Activated T-helper 2 cell treated with anti-CD3 and anti-CD28 coated beads, Interferon-gamma antibody, Interleukin-2, Interleukin-4, amounts not matched to agents 10 μg/mL and 5 μg/mL and 100 μg/mL, durations not matched to agents 14 hours and 24 hours and 36 hours (primary cell): ENCODE measurements at places on chromosomes 7 and 10. TPM values are rescaled to one million over a fixed set of nuclear protein-coding genes. Genes with fewer than 3 reads are reported as not detected.

GRCh38 chr10:115001506-115002381, 63.7 kb downstream of the TRUB1 start:
- DNase-seq, result no peak

DNA sequence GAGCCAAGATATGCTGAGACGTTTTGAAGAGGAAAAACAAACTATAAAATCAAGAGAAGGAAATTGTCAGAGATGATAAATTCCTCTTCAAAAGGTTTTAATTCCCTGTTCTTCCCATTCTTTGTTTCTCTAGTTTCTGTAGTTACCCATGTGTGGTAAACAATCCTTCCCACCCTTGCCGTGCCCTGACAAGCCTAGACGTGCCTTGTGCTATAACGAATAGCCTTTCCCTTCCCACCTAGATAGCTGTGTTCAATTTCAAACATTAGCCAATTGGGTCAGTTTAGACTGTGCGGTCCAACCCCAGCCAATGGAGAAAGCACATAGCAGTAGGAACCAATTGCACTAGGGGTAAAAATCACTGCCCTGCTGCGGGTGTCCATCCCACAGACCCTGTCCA, 138.1 kb downstream of the RALA start:
- DNase-seq, result no peak

- DNase-seq, result no peak
Measured at GRCh38 chr10:14673189-14673861, 101.4 kb downstream of the FAM107B start.

DNA sequence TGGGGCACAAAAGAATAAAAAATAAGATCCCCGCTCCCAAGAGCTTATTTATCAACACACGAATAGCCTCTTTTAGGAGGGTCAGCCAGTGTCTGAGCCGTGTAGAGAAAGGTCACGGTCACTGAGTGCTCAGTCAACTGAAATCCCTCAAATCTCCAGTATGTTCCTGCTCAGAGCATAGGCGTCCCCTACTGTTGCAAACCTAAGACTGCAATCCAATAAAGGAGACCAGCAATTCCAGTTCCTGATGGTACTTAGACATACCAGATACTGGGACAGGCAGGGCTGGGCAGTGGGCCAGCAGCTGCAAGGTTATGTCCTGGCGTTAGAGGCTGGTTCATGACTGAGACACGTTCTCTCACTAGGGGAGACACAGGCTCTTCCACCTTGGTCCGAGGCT, 93.6 kb downstream of the CACNB2 start:
- DNase-seq, result no peak

DNA sequence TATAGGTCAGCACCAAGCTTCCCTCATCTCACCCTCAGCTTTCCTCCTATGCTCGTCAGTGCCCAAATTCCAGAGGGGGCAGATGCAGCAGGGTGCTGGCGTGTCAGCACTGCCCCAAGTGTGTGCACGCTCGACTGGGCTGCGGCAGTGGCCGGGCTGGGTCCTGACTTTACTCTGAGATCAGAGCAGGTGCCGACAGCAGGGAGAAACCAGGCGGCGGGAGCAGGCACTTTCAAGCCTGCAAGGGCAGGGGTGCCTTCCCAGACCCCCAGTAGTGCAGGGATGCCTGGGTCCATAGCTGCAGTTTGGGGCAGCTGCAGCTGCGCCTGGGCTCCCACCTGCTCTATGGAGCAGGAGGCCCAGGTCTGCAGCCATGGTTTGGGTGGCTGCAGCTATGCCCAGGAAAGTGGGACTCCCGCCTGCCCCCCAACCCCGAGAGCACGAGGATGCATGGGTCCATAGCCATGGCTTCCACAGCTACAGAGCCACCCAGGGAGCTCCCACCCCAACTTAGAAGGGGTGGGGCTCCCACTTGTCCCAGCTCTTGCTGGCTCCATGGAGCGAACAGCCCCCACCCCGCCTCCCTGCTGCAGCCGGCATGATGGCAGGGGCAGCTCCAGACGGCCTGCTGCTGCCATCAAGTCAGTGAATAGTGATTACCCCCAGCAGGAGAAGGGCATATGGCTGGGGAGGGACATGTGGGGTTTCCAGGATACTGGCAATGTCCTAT, 199.2 kb upstream of the KMT2E start:
- no peak for DNase-seq

DNA sequence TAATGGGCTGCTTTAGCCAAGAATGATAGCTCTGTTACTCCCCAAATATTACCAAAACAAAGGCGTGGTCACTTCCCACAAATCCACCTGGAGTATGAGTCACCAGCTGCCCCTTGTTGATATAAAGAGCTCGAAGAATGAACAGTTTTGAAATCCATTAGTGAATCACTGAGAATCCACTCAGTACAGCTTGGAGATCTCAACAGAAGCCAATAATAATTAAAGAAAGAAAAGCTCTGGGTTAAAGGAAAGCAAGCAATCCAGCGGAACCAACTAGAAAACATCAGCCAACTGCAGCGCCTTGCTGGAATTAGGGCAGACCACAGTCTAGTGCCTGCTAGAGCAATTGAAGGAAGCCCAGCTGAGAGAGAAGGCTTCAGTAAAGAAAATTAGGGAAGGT, 576.0 kb upstream of the C7orf33 start:
- DNase-seq, result no peak

DNA sequence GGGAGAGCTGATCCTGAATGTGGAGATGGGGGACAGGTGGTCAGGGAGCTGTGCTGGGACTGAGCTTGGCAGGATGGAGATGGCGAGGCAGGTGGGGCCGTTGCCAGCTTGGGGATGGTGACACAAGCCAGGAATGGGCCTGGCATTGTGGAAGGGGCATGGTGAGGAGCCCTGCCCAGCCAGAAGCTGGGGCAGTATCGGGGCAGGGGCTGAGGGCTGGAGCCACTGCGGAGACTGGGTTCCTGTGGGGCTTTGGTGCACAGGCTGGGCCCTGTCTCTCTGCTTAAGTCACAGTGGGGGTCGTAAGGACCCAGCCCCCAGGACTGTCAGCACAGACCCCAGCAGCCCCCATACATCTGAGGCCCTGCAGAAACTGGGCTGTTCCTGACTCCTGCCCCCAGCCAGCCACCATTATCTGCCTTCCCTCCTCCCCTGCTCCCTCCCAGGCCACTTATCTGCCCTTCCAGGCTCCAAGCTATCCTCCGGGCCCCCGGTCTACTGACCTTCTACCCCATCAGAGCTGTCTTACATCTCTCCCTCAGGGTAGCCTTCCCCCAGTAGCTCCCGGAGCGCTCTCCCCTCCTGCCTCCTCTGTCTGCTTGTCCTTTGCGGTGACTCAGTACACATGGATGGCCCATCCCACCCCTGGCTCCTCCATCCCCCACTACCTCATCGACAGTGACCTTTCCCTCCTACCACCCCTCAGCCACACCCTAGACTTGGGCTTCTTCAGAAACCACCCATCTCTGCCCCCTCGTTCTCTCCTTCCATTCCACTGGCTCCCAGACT, 44.2 kb downstream of the PPIF start:
- no peak for DNase-seq

DNA sequence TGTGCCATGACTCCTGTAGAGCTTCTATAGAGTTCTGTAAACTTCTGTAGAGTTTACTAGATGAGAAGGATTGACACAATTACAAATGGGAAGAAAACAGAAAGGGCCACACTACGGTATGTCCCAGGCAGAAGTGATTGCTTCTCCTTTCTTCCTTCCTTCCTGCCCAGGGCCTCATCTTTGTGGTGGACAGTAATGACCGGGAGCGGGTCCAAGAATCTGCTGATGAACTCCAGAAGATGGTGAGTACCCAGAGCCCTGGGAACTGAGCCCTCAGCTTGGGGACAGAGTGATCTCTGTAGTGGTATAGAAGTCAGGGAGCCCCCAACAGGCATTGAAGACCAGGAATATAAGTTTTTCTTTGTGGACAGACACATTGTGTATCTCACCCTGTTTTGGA, 1.7 kb downstream of the ARF5 start:
- DNase-seq, result no peak

GRCh38 chr7:11576310-11576709, 255.7 kb downstream of the THSD7A start:
- DNase-seq, result no peak

DNA sequence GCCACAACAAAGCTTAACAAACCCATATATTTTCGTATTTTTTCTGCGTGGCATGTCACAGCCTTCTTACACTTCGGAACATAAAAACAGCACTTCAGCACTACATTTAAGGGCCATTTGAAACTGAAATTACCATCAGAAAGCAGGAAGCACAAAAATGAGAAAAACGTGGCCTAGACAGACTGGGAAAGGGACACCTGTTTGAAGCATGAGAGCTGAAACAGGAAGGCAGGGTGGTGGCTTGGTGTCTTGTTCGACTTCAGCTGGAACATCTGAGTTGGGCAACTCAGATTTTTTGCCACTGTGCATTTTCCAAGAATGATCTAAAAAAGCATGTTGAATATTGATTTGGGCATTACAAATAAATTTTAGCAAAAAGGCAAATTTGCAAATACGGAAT, 243.2 kb downstream of the ELMO1 start:
- DNase-seq, result no peak

GRCh38 chr10:19683960-19684359, 132.3 kb upstream of the PLXDC2 start:
- DNase-seq, result no peak

DNA sequence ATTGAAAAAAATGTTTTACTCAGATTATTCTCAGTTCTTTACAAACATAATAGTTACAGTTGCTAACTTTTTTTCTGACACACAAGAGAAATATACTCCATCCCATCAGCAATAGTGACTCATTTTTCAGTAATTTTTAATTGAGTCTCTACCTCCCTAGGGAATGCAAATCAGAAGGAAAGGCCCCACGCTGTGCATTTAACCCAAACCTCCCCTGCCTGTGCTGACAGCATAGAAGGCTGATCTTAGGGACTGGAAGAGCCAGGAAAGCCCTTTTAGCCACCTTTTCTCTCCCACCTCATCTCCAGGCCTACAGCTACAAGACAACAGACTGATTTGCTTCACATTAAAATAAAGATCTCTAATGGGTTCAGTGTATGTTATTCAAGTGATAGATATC, 24.7 kb upstream of the PIK3CG start:
- DNase-seq, result no peak

DNA sequence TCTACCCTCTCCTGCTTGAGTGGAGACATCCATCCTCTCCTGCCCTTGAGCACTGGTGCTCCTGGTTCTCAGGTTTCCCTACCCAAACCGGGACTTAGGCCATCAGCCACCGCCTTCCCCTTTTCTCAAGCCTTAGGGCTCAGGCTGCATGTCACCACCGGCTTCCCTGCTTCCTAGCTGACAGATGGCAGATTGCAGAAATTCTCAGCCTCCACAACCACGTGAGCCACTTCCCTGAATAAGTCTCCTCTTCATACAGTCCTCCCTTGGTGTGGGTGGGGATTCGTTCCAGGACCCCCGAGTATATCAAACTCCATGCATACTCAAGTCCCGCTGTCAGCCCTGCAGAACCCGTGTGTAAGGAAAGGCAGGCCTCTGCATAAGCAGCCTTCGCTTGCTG, 203.5 kb upstream of the ZNF32 start:
- no peak for DNase-seq

GRCh38 chr10:124696446-124697392, 47.5 kb downstream of the FAM53B start:
- no peak for DNase-seq

GRCh38 chr7:99368750-99369389, 5.7 kb upstream of the ARPC1B start:
- no peak for DNase-seq

DNA sequence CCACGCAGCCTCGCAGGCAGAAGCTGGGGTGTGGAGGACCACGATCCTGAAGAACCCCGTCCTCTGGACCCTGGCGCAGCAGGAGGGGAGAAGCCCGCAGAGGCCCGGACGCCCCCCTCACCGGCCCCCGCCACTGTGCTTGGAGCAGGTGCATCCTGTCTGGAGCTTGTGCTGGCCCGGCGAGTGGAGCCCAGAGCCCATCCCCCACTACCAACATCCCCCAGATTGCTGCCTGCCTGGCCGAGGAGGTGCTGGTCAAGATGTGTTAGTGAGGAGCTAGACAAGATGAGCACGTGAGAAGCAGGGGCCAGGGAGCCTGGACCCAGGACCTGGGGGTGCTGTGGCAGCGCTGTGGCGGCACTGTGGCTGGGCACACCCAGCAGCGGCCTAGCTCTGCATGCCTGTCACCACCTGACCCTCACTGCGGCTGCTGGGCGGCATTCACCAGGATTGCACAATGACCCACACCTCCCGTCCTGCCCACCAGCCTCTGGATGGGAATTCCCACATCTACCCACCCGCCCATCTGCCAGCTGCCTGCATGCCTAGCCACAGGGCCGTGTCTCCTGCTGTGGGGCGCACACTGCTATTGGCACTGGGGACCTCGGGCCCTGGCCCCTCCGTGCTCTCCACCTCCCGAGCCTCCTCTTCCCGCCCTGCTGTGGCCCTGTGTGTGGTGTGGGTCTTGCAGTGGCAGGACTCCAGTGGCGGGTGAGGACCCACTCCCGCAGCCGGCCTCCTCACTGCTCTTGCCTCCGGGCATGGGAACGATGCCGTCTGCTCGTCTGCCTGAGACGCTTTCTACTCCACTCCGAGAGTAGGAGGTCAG, 11.8 kb downstream of the GPR146 start:
- no peak for DNase-seq

GRCh38 chr10:105210546-105210945, 569.5 kb downstream of the SORCS3 start:
- no peak for DNase-seq

DNA sequence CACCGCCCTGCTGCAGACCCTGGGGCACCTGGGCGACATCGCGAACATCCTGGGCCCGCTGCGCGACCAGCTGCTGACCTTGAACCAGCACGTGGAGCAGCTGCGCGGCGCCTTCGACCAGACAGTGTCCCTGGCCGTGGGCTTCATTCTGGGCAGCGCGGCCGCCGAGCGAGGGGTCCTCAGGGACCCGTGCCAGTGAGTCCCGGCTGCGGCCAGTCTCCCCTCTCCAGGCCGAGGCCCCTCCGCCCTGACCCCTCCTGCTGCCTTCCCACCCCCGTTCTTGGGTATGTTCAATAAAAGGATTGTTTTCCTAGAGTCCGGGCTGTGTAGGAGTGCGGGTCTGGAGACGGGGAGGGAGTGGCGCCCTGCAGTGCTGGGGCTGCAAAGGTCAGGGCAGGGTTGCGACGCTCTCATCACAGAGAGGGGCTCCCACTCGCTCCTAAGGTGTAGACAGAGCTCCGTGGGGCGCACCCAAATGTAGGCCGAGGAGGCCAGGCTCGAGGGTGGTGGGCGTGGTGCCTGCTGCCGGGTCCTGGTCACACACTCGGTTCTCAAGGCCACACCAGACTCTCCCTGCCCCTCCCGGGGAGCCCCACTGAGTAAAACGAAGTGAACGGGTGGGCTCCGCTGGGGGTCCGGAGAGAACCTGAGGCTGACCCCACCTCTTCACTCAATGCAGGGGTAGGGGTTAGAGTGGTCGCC, 1.4 kb downstream of the UTF1 start:
- no peak for DNase-seq

Gene SLC18A3
- total RNA-seq, result 0.18 and 0.32 TPM in 2 replicates

Gene CARD11
- 72.8 and 74.1 TPM in 2 replicates for total RNA-seq

Gene TFR2
- total RNA-seq, result 16.7 and 19.7 TPM in 2 replicates

Gene IFIT1B
- total RNA-seq, result not detected in 2 replicates

Gene CTAGE6
- 0.78 and 1.4 TPM in 2 replicates for total RNA-seq

Gene HEPACAM2
- total RNA-seq, result not detected in 2 replicates

Gene UPK3BL2
- 15.1 and 18.1 TPM in 2 replicates for total RNA-seq

Gene CDHR1
- total RNA-seq, result 0.32 and 0.34 TPM in 2 replicates
